ENCODE measurements at places on chromosomes 4 and X. TPM values are rescaled to one million over a fixed set of nuclear protein-coding genes. Genes with fewer than 3 reads are reported as not detected.

- no peaks in the 10 kb centered on the region for H3K36me3 ChIP-seq
- DNase-seq = no peak
- H3K27ac ChIP-seq = no peak overlapping the region
- no peaks in the 10 kb centered on the region for H3K27me3 ChIP-seq
- H3K4me1 ChIP-seq = no peaks in the 10 kb centered on the region
Observed at GRCh38 chr4:87521757-87522374, 7.3 kb downstream of the SPARCL1 start.

DNA sequence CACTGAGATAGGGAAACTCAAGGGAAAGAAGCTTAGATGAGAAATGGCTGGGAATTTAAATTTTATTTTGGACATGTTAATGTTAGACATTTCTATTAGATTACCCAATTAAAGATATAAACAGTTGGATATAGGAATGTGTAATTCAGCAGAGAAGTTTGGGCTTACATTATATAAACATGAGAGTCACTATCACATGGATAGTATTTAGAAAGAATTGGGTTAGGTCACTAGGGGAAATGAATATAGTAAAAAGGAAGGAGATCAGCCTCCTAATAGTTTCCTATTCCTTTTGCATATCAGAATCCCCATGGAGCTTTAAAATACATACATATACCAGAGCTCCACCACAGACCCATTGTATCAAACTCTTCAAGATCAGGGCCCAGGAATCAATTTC lies 19.6 kb upstream of the CXCL5 start:
- H3K36me3 ChIP-seq = no peaks in the 10 kb centered on the region
- peaks cover 25% of the 10 kb centered on the region for H3K4me1 ChIP-seq
- no peak overlapping the region for H3K27ac ChIP-seq
- no peak for DNase-seq
- no peak overlapping the region for H3K4me3 ChIP-seq

DNA sequence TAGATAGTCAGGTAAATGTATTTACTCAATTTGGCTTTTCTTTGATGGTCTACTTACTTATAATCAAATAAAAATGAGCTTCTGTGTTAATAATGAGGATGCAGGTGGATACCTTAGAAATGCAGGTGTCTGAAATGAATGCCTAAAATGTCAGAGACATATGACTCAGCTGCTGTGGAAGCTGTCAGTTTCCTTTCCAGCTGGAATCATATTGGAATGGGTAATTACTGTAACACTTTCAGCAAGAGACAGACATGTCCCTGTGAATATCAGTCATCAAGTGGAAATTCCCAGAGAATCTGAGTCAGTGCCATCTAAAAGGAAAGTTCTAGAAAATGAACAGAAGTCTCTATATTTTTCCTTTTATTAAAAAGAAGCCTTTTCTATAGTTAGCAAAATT lies 783.0 kb upstream of the AADAT start:
- no peaks in the 10 kb centered on the region for H3K36me3 ChIP-seq
- no peak for DNase-seq

C1QTNF7 gene
- total RNA-seq = not detected

All from activated CD8-positive, alpha-beta T cell treated with anti-CD3 and anti-CD28 coated beads, Interleukin-2, amount 10 ng/mL, durations not matched to agents 7 days and 5 days (primary cell).